Trophoblast cell (in vitro differentiated cells and primary cell): ENCODE measurements at places on chromosomes 13 and 19.

GRCh38 chr19:42250666-42251531 lies 4.0 kb downstream of the ERF start:
- no peak for DNase-seq

DNA sequence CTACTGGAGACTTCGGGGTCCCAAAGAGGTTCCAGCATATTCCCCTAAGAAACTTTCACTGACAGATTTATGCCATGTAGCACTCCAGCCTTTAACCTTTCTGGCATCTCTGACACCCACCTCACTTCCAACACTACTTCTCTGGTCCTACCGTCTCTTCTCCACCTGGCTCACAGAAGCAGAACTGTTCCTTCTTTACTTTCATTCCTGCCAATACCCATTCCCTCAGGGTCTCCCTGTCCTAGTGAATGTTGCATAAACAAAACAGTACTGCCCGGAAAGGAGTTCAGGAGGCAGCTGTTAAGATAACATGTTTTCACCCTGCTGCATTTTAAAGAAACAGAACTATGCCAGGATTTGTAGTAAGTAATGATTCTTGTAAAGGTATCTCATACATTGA lies 136.0 kb upstream of the MIR17HG start:
- DNase-seq, result peak; percentile 64

DNA sequence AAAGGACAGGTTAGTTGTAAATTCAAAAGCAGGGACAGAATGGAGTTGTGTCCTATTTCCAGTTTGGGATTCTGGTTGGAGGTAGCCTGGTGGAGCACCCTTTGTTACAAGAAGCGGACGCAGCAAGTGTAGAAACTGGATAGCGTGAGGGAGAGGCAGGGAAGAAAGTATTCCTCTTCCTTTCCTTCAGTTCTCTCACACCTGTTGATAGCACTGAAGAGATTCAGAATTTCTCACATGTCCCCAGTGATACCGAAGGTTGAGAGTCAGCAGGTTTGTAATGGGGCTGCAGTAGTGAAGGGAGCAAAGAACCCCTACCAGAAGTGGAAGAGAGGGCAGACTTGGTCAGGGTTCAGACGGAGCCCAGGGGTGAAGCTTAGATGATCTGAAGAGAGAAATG lies 399.2 kb downstream of the SPRY2 start:
- no peak for DNase-seq

GRCh38 chr19:51367255-51367564 lies 1.0 kb upstream of the ETFB start:
- no peak for DNase-seq

DNA sequence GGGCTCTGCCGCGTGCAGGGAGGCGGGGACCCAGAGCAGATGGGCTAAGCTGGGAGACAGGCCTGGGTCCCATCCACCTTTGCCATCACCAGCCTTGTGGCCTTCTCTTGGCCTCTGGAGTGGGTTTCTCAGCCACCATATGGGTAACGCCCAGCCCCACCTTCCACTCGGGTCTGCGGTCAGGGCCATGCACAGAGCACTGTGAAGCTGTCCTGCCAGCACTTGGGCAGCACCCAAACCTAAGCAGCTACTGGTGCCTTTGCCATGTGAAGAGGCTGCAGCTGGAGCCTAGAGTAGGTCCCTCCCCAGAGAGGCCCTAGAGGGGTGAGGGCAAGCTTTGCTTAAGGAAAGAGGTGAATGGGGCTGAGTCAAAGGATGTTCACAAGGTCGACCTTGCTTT lies 24.1 kb upstream of the NPAS1 start:
- DNase-seq, result no peak

DNA sequence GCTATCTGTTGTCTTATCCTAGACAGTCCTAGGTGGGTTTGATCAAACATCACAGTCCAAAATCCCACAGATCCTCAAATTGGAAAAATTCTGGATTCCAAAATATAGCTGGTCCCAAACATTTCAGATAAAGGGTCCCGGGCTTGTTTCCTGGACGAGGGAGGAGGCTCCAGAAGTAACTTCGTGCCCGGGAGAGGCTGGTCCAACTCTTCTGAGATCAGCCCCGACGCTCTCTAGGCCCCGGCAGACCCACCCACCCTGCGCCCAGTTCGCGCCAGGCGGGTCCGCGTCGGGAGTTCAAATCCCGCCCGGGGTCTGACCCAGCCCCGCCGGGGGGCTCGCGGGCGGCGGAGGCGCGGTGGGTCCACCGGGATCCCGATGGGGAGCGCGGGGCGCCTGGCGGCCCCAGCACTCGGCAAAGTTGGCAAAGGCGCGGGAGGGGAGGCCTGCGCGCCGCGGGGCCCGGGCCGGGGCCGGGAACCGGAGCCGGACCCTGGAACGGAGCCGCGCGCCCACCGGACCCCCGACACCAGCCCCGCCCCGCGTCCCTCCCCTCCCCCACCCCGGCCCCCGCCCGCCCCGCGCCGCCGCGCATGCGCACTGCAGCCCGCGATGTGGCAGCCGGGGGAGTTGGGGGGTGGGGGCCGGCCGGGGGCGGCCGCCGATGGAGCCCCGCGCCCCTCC lies 513 bp downstream of the MIER2 start:
- no peak for DNase-seq

- DNase-seq, result no peak
Measured at GRCh38 chr13:65292488-65292901, 1937.6 kb downstream of the PCDH9 start.
